ENCODE measurements at places on chromosomes 13 and 19.

DNA sequence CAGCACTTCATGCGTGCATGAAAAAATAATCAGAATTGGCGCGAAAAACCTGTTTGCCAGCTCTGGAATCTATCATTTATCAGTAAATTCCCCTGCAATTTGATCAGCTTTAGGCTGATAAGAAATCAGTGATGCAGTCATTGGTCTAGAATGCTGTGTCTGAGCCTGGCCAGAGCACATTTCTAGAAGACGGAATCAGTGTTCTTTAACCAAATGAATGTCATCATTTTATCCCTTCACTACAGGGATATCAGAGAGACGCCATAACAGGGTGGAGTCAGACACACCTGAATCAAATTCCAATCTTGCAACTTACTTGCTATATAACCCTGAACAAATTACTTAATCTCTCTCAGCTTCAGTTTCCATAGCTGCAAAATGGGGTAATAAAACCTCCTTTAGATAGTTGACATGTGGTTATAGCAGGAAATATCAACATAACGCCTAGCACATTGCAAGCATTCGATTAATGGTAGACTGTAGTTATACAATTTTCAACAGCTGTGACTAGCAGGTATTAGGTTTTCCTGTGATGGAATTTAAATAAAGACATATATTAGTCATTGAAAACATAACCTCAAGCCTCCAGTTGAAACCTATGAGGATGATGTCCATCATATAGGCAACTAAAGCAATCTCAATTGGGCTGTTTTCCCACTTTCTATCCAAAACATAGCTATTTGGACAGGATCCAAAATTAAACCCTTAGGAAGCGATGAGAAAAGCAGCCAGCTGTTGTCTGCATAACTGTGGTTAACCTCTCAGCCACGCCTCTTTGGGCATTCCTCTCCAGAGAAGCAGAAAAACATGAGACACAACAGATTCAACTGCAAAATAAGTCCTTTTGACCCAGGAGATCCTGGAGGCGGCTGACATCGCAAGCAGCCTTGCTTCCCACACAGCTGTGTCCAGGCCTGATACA is 51.6 kb upstream of the UBL3 start:
- DNase-seq, result peak; percentile 33

DNA sequence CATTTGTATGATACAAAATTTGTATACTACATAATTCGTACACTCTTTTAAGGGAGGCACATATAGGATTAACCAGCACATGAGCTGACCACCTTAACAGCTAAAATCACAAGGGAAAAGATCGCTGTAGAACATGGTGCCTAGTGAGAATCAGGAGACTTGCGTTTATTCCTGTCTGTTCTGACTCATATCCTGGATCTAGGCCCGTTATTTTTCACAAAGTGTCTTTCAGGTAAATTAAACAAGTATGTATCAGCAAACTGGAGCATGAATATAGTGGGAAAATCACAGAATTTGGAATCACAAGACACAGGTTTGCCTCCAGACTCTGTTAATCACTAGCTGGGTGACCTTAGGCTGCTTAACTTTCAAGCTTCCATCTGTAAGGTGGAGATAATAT is 47.5 kb upstream of the ESD start:
- DNase-seq, result no peak

GRCh38 chr19:48403606-48404005 is 10.1 kb downstream of the GRIN2D start:
- peak; percentile 45 for DNase-seq

DNA sequence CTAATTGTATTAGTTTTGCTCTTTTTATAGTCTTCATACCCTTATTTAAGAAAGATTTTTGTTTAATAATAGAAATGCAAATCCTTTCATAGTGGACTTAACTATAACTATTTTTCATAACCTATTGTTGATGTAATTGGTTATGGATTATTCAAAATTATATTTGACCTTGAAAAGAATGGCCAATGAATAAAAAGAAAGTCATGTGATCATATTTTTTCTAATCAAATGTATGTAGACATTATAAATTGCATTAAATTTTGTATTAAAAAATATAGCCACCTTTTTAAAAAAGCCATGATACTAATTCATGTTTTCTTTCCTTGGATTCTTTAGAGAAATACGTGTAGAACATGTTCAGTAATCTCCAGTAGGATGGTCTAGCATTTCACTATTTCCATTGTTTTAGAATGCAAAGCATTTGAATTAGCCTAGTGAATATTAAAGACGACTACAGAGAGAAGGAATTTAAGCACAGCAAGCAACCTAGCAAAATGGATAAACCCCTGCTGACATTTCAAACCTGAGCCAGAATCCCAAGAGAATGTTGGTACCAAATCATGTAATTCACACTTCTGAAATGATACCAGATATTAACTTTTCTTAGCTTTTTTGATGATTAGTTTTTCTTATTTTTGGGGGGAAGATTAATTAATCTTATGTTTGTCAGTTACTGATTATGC is 1297.4 kb upstream of the MIR17HG start:
- DNase-seq, result no peak

DNA sequence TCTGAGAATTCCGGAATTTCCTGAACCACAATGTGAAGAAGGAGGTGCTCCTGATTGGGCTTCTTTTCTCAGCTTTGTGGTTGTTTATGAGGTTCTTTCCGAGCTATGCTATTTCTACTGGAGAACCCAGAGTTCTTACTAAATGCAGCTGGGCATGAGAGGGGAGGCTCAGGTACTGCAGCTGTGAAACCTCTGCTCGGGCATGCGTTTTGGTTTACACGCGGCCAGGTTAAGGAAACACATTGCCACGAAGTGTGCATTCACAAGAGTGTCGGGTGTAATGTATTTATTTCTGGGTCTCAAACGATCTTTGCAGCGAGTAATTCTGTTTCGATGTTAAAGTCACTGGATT is 661 bp upstream of the MIR17HG start:
- peak; percentile 66 for DNase-seq

GRCh38 chr13:100848304-100848703 is 173.7 kb upstream of the TMTC4 start:
- no peak for DNase-seq

GRCh38 chr19:30710721-30711120 is 338.5 kb downstream of the ZNF536 start:
- no peak for DNase-seq

GRCh38 chr19:3184847-3185460 is 776 bp upstream of the NCLN start:
- peak; percentile 73 for DNase-seq

GRCh38 chr19:40596608-40597328 is 4.4 kb upstream of the LTBP4 start:
- DNase-seq, result no peak

GRCh38 chr13:49022472-49023144 is 46.9 kb downstream of the FNDC3A start:
- no peak for DNase-seq

GRCh38 chr13:99582511-99582910 is 81.2 kb downstream of the TM9SF2 start:
- DNase-seq, result no peak

DNA sequence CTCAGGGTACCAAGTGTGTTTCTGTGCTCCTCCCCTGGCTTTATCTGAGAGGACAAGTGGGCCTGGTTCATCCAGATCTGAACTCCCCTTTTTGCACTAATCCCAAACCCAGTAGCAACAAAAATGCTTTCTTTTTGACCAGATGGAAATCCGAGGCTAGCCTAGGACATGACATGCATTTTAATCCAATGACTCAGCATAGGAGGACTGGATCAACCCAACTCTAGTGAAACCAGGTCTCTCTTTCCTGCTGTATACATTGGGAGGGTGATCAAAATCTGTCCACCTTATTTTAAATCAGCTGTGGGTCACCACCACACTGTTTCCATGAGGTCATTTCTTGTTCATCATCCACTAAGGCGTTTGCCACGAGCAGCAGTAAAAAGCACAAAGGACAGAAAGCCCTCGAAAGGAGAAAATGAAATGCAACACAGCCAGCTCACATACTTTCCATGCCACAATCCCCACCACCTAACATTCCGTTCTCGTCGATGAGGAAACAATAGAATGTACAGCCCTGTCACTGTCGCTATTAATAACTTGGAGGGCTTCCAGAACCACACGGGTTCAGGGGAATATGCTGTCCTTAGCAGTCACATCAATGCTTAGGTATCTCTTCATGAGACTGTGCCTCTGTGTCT is 543.0 kb downstream of the IRS2 start:
- no peak for DNase-seq

GRCh38 chr13:25170554-25171111 is 1.5 kb downstream of the AMER2 start:
- no peak for DNase-seq

DNA sequence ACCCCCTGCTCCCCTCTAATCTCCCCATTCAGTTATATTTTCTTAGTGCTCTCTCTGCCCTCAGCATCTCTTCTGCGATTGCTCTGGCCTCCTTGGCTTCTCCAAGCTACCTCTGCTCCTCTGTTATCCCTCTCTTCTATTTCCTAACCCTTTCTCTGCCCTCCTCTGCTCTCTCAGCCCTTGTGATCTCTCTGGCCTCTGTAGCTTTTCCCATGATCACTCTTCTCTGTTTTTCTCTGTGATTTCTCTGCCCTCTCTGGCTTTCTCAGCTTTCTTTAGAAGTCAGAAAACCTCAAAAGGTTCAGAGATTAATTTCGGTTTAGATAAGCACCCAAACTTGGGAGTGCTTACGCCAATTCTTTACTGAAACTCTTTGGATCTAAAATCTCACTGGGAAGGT is 795.0 kb downstream of the DIAPH3 start:
- DNase-seq, result no peak

- DNase-seq, result no peak
Measured at GRCh38 chr19:10412257-10412977, 7.9 kb upstream of the PDE4A start.

DNA sequence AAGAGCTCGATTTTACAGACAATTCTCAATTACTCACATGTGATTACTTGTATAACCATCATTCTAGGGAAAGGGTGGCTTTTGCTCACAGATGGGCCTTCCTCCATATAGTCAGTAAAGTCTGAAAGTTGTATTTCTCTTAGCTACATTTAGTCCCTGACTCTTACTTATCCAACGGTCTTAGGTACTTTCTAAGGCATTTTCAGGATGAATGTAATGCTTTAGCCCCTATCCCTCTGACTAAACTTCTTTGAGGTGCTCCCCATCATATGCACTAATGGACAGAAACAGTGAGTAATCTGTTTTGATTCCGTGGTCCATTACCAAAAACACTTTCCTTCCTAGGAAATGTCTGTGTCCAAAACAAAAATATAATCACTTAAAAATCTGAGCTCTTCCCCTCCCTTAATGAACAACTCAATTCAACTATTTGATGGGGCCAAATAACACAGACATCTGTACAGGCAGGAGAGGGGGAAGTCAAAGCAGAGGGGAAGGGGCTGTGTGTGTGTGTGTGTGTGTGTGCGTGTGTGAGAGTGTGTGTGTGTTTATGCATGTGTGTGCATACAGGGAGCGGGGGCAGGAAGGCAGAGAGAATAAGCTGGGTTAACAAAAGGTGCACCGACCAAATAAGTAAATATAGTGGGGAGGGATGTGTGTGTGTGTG is 84.9 kb downstream of the USP12 start:
- DNase-seq, result no peak

DNA sequence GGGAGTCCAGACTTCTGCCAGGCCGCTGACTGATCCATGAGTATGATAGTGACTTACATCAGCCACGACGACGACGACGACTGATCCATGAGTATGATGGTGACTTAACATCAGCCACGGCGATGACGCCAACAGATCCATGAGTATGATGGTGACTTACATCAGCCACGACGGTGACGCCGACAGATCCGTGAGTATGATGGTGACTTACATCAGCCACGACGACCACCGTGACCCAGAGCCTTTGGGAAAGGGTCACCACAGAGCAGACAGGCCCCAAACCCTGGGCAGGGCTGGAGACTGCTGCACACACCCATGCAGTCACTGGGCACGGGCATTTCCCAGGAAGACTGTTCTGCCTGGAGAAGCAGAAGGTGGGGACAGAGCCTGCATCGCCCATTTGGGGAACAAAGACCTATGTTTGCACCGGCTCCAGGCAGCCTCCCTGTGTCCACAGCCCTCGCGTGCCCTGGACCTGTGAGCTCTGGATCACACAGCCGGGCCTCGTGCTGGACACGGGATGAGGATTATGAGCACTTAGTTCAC is 130.9 kb upstream of the SPACA7 start:
- no peak for DNase-seq

- DNase-seq, result no peak
Measured at GRCh38 chr13:96238241-96238640, 148.3 kb downstream of the HS6ST3 start.

DNA sequence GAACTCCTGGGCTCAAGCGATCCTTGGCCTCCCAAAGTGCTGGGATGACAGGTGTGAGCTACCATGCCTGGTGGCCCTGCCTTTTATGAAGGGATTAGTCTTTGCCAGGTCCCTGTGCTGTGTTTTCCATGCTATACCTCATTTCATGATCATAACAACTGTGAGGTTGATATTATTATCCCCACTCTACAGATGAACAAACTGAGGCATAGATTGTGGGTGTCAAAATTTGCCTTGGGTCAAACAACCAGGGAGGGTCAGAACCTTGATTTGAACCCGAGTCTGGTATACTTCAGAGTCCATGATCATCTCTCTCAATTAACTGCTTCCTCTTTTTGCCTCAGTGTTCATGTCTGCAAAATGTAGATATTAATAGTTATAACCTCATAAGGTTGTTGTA is 6.9 kb downstream of the PINLYP start:
- no peak for DNase-seq

DNA sequence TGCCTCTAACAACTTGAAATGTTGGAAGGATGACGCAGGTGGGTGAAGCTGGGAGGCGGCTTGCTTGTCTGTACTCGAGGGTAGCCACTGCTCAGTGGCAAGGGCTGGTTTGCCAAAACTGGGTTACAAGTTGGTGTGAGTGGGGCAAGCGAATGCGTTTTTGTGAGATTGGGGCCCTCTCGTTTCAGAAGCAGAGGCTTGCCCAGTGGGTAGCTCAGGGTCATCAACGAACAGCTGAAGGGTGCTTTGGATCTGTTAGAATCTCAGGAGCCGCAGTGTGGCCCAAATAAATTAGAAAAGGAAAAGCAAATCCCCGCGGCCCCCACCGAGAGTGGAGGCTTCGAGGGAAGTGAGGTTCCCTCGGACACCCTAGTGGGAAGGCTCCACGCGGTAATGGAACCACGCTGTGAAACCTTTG is 7.3 kb downstream of the ATP4B start:
- DNase-seq, result no peak

- no peak for DNase-seq
Measured at GRCh38 chr13:29125934-29126424, 305.8 kb downstream of the MTUS2 start.

DNA sequence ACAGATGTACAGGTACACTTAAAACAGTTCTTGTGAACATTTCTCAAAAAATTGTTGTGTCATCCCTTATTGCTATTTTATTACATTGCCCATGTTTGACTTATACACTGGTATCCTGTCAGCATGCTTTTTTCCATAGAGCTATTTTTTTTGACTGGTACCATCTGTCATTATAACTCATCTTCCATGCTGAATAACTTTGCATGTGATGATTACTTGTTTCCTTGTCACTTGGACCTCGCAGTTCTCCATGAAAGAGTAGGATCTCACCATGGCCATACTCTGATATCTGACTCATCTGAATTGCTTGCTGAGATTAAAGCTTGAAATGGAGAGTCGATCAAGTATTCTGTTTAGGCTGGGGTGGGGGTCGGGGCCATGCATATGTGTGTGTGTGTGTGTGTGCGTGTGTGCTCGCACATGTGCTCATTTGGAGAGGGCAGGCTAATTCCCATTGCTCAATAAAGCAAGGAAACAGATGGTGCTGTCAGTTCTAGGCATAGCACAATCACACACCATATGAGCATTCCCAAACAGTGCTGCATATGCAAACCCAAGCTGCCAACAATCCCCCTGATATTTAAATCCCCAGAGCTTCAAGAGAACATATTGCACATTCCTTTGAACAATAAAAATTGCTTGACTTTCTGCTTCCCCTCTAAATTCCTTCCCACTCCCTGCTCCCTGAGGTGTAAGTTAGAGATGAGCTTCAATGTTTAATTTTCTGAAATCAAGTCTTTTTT is 62.9 kb downstream of the NHLRC3 start:
- DNase-seq, result no peak
